ENCODE measurements at places on chromosomes 13 and 19. TPM values are rescaled to one million over a fixed set of nuclear protein-coding genes. Genes with fewer than 3 reads are reported as not detected.

GRCh38 chr19:30235946-30236345 lies 136.2 kb upstream of the ZNF536 start:
- no peak for DNase-seq

DNA sequence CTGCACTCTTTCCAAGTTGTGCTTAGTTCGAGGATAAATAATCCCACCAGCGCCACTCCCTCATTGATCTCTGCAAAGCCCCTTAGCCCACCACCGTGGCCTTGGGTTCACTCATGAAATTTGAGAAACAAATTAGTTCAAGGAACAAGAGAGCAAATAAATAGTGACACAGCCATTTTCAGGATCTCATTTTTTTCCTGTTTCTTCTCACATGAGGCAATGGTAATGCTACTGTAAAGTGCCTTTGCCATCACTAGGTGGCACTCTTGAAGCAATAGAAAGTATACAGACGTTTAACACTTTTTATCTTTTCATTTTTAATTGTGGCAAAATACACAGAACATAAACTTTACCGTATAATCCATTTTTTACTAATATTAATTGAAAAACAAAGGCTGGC lies 76.8 kb upstream of the ZNF835 start:
- DNase-seq = peak; percentile 8

DNA sequence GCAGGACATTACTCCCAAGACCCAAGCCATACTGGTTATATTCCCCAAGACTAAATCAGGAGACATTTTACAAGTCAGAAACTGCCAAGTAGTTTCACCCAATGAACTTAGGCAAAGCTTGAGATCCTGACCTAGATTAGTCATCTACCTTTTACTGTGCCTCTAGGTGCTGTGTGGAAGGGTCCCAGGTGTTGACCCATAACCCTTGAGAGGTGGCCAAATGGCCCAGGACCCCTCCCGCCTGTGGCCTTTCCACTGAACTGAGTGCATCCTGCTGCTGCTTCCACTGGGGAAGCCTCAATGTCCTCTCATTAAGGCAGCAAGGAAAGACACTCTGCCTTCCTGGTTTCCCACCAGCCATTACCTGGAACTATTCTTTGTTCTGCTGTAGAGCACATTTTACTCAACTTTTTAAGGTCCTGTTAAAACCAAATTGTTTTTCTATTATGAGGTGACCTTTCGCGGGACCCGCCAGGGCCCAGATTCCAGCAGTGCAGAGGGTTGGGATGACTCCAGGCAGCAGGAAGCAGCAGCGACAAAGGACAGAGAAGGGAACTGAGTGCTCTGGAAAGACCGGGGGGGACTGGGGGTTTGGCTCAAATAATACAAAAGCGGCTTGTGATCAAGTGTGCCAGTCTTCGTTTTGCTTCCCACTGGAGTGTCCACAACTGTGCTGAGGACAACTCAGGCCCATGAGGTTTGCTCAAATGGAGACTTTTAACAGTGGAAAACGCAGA lies 27.1 kb downstream of the ANKRD10 start:
- peak; percentile 28 for DNase-seq

DNA sequence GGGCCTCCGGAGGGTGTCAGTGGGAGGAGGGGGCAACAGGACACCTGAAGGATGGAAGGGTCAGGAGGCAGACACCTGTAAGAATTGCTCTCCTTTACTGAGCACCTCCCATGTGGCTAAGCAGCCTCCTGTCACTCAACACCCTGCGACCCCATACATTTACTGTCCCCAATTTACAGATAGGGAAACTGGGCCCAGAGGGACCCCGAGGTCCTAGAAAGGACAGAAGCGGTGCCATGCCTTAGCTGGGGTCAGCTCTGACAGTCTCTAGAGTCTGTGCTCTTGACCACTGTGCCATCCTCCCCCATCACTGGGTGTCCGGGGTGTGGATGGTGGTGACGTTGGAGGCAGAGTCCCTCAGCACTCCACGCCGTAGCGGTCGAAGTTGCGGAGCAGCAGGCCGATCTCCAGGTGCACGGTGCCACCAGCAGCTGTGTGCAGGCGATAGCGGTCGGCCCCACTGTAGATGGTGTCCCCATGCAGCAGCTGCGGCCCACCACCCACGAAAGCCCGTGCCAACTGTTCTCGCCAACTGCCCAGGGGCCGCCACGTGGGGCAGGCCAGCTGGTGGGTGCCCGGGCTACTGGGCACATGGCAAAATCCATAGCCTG lies 726 bp upstream of the TGFB1 start:
- no peak for DNase-seq

The NTF4 gene
- not detected for total RNA-seq

GRCh38 chr19:17358395-17358794 lies 18.7 kb downstream of the PLVAP start:
- DNase-seq = no peak

The PSG1 gene
- not detected for total RNA-seq

DNA sequence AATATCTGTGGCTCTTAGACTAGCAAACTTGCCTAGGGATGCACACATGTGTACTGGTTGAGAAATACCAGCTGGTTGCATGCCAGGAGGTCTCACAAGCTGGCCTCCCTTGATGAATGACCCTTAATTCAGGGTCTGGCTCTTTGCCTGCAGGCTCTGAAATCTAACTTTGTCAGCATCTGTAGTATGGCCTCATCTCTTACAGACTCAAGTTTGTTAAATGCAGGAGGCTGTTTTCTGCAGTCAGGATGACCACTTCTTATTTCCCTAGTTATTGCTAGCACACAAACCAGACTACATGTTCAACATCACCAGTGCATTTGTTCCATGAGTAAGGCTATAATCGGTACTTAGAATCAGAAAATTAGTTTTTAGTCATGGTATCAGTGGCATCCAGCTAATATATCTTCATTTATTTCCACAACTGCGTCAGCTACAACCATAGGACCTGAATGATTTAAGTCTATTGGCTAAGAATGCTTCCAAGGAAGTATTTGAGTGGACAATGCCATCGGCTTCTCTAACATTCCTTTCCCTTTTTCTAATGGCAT lies 23.3 kb upstream of the POSTN start:
- DNase-seq = no peak

DNA sequence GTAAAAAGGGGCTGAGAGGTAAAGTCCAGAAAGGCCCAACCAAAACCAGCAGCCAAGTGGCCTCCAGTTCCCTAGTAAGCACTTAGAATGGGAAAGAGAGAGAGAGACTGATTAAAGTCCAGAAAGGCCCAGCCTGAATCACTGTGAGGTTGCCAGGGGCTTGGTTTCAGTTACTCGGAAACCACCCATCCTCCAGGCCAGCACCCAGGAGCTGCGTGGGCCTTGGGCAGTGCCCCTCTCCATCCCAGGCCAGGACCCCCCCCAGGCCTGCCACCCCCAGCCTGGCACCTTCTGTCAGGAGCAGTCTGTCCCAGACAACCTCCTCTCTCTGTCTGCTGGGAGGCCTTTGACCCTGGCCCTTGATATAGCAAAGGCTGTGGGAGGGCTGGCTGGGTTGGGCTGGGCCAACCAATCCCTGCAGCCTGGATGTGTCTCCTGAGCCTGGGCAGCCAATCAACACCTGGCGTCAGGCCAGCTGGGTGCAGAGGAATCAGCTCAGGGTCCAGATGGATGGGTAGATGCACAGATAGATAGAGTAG lies at the start of gene CYP4F2:
Gene CYP4F2, minus strand, starts transcription at position 337 of the 539 bp plus-strand sequence. CDS start 463 bp downstream, outside the sequence.
- no peak for DNase-seq

- DNase-seq = no peak
Measured at GRCh38 chr19:38686530-38686888, 39.1 kb downstream of the ACTN4 start.

- DNase-seq = no peak
Measured at GRCh38 chr19:33689138-33689746, 67.5 kb downstream of the CHST8 start.

GRCh38 chr13:99966064-99966805 lies 5.3 kb downstream of the ZIC5 start:
- no peak for DNase-seq

- no peak for DNase-seq
Measured at GRCh38 chr19:2683430-2684003, 19.0 kb downstream of the GNG7 start.

DNA sequence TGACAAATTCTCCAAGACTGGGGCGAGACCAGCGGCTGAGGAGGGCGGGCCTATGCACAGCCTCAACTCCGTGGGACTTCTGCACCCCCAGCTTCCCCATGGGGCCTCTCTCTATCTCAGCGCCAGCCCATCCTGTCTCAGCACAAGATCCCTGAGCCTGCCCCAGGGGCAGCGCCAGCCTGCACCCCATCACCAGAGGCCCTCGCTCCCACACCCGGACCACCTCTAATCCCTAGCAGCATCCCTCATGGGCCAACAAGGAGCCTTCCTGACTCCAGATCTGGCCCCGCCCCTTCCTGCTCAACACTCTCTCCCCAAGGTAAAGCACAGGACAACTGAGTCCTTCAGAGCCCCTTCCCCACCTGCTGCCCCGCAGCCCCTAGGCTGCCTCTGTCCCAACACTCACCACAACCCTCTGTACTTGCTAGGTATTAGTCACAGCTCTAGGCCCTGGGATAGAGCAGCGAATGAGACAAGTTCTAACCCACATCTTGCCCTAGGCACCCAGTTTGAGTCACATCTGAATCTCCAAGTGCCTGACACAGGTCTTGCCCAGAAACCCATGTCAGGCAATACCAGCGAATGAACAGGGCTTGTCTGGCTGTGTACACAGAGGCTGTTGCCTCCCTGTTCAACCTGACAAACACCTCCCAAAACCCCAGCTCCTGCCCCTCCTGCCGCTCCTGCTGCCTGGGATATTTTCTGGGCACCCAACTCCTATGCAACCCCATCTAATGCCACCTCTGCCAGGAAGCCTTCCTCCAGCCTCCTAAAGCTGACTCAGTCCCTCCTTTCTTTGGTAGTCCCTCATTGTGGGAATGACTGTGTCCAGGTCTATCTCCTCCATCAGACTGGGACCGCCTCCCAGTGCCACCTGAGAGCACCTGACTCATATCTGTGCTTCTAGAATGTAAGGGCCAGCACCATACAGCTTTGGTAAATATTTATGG lies 18.6 kb downstream of the GRIK5 start:
- no peak for DNase-seq
